Stimulated activated CD4-positive, alpha-beta T cell treated with anti-CD3 and anti-CD28 coated beads, TNF-alpha, amount 100 ng/mL, for 48 hours (primary cell): ENCODE measurements at places on chromosomes 7 and 10.

DNA sequence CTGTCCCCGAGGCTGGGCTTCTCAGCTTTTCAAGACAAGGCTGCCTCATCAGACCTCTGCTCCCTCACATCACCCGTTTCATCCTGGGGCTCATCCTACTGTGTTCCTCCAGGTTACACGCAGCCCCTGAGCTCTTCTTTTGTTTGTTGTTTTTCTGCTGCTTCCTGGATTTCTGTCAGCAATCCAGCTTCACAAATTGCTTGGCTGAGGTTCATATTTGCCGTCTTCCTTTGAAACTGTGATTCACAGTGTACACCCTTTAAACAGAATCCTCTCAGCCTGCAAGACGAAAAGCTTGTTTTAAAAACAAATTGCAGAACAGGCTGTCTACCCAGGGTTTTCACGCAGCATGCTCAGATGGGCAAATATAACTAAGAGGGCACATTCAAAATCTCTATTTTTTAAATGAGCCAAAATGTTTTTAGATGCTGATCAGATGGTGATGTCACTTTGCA, 39.1 kb upstream of the PARD3 start:
- DNase-seq: no peak

DNA sequence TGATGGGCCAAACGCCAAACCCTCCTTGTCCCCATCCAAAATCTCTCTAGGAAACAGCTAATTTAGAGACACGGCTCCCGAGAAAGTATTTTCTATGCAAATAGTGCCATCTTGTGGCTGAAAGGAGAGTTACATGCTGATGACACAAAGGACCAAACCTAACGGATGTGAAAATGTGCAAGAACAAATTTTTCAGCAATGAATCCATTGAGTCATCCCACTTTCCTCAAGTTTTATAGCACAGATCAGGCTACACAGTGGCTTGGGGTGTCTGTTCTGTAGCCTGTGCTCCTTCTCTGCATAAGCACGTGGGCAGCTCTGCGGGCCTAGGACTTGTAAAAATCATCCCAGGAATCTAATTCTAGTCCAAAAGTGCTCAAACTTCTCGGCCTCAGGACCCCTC, 154.8 kb upstream of the PRR15 start:
- DNase-seq: peak; percentile 40

- DNase-seq: no peak
These were observed 71.7 kb downstream of the MTURN start for GRCh38 chr7:30206491-30206890.

GRCh38 chr10:5692461-5693358, 8.1 kb downstream of the TASOR2 start:
- DNase-seq: peak; percentile 15

DNA sequence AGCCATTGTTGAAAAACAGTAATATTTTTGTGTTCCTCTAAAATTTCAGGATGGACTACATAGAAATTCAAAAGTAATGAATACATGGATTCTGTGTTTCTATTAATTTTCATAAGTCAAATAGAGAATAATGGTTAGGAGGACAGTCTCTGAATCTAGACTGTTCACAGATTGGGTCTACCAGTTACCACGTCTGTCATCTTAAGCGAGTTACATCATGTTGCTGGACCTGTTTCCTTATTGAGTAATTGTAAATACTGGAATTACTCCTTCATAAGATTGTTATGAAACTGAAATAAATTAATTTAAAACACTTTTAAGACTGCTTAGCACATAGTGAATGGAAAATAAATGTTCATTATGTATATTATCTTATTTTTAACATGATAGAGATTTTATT, 172.3 kb downstream of the KCND2 start:
- DNase-seq: no peak

DNA sequence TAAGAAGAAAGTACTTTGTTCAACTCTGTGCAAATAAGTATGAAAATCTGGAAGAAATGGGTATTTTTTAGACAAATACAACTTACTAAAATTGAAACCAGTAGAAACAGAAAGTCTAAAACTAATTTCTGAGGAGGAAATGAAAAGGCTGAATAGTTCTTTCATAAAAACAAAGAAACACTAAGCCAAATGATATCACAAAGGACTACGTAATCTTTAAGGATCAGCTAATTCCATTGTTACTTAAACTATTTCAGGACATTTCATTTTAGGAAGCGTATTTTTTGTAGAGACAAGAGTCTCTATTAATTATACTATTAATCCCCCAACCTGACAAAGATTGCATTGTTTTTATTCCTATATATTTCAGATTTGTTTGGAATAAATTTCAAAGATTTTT, 11.2 kb upstream of the CCSER2 start:
- DNase-seq: no peak

DNA sequence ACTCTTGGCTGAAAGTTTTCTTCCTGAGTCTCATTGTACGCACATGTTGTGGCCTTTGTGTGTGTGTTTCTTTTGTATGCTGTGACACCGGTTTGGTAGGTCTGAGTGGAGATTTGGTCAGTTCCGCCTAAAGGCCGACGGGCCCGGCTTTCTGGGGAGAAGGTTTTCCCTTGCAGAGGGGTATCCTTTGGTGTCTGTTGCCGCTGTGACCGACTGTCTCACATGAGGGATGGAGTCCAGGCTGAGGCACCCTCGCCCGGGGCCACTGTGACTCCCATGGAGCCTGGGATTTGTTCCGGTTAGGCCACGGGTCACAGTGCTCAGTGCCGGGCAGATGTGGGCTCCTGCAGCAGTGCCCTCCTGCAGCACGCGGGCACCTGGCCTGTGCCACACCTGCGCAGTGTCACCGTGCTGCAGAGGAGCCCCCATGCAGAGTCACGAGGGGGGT, 19.4 kb downstream of the INPP5A start:
- DNase-seq: no peak

DNA sequence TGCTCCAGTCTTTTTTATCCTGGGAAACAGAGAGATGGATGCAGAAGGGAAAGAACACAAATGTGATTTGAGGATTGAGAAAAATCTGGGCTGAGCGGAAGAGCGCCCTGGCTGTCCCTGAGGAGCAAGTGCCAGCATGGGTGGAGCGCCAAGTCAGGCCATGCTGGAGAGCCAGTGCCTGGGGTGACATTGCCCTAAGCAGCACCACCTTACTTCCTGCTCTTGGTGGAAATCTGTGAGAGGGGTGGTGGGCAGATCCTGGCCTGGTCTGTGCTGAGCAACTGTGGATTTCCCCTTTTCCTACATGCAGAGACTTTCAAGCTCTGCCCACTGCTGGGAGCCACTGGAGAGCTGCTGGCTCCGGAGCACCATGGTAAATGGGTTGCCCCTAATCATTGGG, 36.9 kb downstream of the DDIT4 start:
- no peak for DNase-seq

DNA sequence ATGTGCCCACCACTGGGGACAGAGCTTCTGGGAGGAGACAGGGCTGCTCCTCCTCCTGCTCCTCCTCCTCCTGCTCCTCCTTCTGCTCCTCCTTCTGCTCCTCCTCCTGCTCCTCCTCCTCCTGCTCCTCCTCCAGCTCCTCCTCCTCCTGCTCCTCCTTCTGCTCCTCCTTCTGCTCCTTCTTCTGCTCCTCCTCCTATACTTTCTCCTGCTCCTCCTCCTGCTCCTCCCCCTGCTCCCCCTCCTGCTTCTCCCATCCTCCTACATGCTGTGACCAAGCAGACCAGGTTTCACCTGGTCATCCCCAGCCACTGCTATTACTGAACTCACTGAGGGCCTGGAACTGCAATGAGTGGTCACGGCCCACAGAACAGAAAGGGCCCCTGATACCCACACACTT, 154.0 kb upstream of the PPP2R2D start:
- no peak for DNase-seq

DNA sequence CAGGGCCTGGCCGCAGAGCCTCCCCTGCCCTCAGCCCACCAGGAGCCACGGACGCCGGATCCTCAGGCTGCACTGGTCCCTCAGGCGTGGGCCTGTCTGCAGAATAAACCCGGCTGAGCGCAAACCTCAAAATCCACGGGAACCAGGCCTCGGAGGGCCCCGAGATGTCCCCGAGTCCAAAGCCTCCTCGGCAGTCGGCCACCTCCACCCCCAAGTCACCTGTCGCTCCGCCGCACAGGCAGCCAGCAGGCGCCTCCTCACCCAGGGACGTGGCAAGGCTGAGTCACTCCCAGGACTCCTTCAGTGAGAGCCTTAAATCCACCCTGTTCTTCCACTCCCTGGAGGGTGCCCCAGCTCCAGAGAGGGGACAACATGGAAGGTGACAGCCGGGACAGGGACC, 33.2 kb downstream of the STK32C start:
- DNase-seq: no peak

- DNase-seq: no peak
These were observed at the start of gene TWIST1 for GRCh38 chr7:19117091-19117869. TSS of gene TWIST1 (minus strand) at chr7:19117636. CDS start at chr7:19117321, 315 bp downstream.

DNA sequence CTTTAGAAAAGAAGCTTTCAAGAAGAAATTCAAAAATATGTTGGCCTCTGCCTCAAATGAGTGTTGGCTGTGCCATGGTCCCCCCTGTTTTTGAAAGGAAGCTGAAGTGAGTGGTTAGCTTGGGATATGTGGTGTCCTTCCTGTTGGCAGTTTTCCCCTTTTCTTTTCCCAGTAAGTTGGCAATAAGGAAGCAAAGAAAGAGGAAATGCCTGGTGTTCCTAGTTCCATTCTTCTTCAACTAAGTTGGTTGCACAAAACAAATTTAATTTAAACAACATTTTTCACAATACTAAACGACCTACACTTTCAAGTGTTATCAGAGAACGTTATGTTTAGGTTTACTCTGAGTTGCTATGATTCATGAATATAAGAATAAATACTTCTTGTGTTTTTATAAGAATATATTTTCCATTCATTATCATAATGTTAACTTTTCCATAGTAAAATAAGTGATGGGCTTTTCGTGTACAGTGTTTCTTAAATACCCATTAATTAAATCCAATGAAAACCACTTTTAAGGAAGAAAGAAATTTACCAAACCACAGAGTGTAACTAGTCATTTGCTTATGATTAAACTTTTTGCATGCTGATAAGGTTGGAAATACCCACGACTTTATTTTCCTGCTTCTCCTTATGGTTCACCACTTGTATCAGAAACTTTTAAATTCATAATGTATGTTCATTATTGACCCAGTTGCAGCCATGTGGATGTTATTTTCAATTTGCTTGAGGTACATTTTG, 7.7 kb downstream of the HDAC9 start:
- no peak for DNase-seq

DNA sequence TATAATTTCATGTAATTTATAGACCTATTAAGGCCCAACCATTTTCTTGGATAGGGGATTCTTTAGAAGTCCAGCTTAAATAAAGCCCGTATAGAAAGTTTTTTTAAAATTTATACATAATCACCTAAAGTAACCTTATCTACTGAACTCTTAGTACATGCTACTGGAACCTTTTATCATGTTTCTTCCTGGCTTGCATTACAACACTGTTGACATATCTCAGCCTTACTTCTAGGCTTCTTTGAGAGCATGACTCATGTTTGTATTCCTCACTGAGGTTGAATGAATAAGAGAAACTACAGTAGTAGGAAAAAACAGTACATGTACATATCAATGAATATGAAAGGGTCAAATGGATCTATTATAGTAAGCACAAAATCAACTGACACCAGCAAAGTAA, 8.2 kb upstream of the MAGI2 start:
- no peak for DNase-seq

- DNase-seq: no peak
These were observed 140.9 kb downstream of the CXCL12 start for GRCh38 chr10:44243851-44244510.

- DNase-seq: peak; percentile 33
These were observed 98.2 kb upstream of the PRKCQ start for GRCh38 chr10:6678211-6678803.
